ENCODE measurements at places on chromosomes 1 and 21. TPM values are rescaled to one million over a fixed set of nuclear protein-coding genes. Genes with fewer than 3 reads are reported as not detected.

- no peak for DNase-seq
These were observed 93.8 kb upstream of the AKT3 start for GRCh38 chr1:243943671-243944428.

DNA sequence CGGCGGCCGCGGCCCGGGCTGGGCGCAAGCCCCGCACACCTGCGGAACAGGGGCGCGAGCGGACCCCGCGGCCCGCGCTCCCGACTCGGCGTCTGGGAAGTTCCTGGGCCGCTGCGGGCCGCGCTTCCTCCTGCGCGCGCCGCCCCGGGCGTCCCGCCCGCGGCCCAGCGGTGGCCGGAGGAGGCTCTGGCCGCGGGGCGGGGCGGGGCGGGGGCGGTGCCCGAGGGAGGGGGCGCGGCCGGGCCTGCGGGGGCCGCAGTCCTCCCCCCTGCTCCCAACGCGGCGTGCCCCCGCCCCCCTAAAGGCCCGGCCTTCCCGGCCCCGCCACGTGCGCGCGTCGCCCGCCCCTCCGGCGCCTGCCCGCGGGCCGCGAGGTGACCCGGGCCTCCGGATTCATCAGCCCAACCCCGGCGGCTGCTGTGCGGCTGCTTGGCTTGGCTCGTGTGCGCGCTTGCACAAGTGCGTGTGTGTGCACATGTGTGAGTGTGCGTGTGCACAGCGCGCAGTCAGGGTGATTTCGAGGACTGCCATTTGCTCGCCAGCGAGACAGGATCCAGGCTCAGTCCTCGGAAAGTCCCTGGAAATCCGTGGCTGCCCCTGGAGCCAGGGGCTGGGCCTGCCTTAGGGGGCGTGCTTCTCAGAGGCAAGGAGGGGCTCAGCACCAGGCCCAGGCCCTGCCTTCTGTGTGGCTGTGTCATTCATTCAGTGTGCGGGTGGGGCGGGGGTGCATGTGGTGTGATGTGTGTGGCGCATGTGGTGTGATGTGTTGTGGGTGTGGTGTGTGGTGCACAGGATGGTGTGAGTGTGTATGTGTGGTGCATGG is at the start of gene C2CD2:
Gene C2CD2, minus strand, starts transcription at position 188 of the 823 bp plus-strand sequence. CDS start 370 bp downstream, outside the sequence.
- no peak for DNase-seq

DNA sequence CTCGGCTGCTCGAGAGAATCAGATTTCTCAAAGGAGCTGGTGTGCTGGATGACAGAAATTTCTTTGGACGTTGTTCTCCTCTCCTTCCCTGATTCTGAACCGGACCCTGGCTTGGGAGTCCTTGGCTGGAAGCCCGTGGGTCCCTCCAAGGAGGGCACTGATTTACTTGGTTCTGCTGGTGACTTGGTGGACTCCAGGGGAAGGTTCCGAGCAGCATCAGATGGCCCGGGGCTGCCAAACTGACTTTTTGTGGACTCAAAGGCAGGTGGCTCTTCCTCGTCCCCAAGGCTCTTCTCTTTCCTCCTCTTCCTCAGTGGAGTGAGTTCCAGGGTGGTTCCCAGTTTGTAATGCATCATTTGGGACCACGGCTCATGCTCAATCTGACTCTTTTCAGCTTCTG is 97.9 kb upstream of the EDN2 start:
- DNase-seq: no peak

The KANK4 gene
- polyA plus RNA-seq: not detected
